SJSA1 (cell line): ENCODE measurements at places on chromosomes 5 and 9.

DNA sequence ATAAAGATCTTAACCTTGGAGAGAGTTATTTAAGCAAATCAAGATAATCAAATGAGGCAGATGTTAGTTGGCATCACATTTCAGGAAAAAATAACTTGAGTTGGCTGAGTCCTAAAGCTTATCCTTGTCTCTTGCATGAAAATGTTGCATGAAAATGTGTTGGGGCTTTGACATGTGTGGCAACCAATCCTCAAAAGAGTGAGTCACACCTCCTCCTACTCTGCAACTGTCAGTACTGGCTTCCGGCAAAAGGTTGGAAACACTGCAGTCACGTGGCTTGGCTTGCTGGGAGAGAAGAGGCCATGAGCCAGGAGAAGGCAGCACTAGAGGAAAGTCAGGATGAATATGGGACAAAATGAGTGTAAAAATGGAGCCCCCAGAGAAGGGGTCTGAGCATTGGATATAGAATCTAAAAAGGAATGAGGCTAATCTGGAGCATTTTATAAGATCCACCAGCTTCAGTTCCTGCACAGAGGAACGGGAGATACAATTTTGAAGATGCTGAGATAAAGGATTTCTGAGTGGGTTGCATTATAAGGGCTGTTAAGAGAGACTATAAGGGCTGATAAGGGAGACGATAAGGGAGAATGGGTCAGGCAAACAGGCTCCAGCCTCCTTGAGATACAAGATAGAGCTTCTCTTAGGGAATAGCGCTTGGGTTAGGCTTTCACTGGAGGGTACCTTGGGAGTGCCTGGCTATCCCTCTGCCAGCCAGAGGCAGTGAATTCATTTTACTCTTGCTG, 43.1 kb downstream of the SPATA31D1 start:
- DNase-seq, result no peak

DNA sequence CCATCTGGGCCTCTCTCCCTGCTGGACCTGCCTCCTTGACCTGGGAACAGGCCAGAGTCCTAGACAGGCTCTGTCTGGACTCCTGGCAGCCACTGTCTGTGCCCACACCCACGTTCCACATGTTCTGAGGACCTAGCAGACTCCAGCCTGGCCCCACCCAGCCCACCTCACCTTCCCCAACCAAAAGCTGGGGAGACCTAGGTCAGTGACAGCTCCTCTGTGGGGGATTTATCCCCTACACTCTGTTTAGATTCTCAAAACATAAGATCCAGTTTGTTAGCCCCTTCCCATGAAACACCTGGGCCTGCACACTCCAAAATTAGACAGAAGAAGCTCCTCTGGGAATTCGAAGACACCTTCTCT, 59.8 kb upstream of the ADAMTS2 start:
- DNase-seq, result peak; percentile 39

- no peak for DNase-seq
Measured at GRCh38 chr5:89436464-89436863, 553.5 kb upstream of the MEF2C start.

DNA sequence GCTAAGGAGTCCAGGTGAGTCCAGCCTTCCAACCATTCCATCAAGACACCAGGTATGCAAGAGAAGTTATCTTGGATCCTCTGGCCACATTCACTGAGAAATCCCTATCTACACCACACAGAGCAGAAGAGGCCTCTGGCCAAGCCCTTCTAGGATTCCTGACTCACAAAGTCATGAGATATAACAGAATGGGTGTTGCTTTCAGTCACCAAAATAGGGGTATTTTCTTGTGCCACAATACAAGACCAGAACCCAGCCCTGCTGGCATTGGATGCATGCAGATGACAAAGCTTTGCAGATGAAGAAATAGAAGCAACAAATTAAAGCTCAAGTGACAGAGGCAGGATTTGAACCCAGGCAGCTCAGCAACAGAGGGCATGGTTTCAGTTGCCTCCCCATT, 73.5 kb downstream of the PTPN3 start:
- DNase-seq, result no peak
